Activated CD4-positive, alpha-beta T cell treated with anti-CD3 and anti-CD28 coated beads, Interleukin-2, Interleukin-4, amounts not matched to agents 100 ng/mL and 50 ng/mL, durations not matched to agents 16 hours and 8 hours (primary cell): ENCODE measurements at places on chromosomes 12 and 14.

- peak; percentile 79 for DNase-seq
Observed at GRCh38 chr14:98198385-98198784, 1073.6 kb downstream of the BCL11B start.

DNA sequence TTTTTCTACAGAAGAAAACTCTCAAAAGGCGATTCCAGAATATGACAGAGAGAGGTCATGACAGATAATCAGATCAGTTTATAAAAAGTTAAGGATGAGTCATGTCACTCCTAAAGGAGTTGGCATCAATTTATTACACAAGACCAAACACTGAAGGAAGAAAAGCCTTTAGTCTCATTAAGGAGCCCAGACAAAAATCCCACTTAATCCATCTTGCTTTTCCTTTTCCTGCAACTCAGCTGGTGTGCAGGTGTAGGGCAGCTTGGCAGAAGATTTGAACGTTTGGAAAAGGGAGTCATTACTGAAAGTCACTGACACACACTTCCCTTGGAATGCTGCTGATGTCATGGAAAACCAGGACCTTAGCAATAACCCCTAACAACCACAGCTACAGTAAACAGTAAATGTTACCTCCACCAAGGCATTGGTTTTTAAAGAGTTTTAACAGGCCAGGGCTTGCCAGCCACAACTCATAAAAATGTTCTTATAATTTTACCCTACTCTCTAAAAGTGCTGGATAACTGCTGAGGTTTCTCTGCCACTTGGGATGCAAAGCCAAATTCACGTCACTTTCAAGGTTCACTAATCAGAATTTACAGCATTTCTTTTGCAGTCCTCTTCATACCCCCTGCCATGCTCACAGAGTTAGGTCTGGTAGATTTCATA, 320.6 kb downstream of the RAD51B start:
- DNase-seq: no peak

GRCh38 chr12:6426882-6427671, 17.7 kb upstream of the CD27 start:
- peak; percentile 96 for DNase-seq

- no peak for DNase-seq
Observed at GRCh38 chr12:110940933-110941332, 20.6 kb upstream of the MYL2 start.

DNA sequence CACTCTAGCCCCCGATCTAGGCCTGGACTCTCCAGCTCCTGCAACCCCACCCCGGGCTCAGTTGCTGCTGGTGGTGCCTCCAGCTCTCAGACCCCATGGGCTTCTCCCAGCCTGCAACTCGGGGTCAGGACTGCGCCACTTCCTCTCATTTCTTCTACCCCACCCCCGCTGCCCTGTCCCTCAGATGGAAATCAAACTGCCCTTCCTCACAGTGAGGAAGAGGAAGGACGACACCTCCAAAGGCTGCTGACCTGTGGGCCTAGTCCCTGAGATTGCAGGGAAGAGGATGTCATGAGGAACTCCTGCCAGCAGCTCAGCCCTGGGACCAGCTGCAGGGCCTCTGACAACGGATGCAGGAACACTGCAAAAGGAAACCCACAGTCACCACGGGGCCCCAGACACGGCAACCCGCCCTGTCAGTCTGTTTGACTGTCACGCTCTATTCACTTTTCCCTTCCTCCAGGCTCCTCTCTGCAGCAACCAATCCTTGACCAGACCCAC, 29.3 kb upstream of the PNMA1 start:
- peak; percentile 81 for DNase-seq

DNA sequence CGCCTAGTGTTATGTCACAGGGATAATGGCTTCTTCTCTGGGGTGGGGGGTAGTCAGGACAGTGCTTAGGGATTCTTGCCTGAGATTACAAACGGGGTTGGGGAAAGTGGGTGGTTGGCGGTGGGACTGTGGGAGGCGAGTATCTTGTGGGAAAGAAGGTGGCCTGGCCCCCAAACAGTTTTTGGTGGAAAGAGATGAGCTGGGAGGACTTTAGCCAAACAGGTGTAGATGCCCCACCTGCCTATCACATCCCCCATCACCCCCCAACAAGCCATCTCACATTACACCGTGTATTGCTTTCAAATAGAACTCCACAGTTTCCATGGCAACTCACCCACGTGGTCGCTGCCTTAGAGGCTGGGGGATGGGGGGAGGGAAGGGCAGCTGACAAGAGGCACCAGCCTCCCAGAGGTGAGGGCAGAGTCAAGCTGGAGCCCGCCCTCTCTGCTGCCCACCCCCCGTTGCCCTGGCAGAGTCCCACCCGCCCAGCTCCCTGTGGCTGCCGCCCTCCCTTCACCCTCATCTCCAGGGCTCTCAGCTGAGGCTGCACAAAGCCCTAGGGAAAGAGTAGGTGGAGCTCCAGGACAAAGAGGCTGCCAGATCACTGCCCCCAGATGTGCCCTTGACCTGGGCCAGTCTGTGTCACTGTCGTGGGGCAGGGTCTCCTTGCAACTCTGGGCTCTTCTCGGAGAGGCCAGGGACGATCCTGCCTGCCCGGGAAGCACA, 98.3 kb downstream of the LRRC74A start:
- DNase-seq: no peak

GRCh38 chr14:75748336-75748735, 87.3 kb downstream of the TTLL5 start:
- no peak for DNase-seq
